Renal pelvis (tissue), 12 donors: ENCODE measurements at places on chromosomes 11 and 22.

GRCh38 chr11:2177076-2177475 is 5.5 kb upstream of the TH start:
- no peak for DNase-seq

- DNase-seq, result peak; percentile 49
Observed at GRCh38 chr11:2930704-2931419, 1.6 kb upstream of the PHLDA2 start.

DNA sequence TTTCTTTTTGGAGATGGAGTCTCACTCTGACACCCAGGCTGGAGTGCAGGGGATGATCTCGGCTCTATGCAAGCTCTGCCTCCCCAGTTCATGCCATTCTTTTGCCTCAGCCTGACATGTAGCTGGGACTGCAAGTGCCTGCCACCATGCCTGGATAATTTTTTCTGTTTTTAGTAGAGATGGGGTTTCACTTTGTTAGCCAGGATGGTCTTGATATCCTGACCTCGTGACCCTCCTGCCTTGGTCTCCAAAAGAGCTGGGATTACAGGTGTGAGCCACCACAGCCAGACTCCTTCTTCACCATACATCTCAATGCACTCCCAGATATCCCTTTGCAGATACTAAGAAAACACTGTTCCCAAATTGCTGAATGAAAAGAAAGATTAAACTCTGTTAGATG is 224.3 kb downstream of the OR4A5 start:
- no peak for DNase-seq

- no peak for DNase-seq
Observed at GRCh38 chr11:17529844-17530185, 14.4 kb downstream of the USH1C start.

GRCh38 chr22:42313804-42314581 is 43.5 kb upstream of the TCF20 start:
- DNase-seq, result no peak

- no peak for DNase-seq
Observed at GRCh38 chr22:42967933-42968332, 47.0 kb downstream of the PACSIN2 start.

GRCh38 chr11:32385998-32386397 is 49.3 kb downstream of the WT1 start:
- no peak for DNase-seq

DNA sequence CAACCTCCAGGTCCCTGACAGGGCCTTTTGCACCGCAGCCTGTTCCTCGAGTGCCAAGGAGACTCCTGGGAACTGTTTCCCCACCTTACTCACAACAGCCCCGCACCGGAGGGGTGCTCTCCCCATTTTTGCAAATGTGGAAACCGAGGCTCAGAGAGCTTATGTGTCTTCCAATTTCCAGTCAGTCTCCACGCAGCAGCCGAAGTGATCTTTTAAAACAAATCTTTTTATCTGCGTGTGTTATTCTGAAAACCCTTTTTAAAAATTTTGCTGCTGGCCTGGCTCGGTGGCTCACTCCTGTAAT is 409 bp upstream of the TMEM134 start:
- no peak for DNase-seq

- DNase-seq, result peak; percentile 64
Observed at GRCh38 chr11:35192347-35192746, 53.4 kb downstream of the CD44 start.

DNA sequence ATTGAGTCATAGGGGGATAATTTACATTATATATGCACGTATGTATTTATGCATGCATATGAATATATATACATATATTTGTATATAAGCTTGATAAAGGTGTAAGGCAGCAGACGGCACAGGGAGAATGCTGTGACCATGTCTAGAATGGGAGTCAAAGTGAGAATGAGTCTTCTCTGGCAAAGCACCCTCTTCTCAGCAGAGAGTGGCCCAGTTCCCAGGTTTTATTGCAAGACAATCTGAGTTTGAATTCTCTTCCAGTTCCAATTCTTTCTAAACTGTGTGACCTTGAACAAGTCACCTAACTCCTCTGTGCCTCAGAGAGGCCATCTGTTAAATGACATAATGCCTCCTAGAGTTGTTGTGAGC is 13.8 kb downstream of the EHF start:
- DNase-seq, result no peak

DNA sequence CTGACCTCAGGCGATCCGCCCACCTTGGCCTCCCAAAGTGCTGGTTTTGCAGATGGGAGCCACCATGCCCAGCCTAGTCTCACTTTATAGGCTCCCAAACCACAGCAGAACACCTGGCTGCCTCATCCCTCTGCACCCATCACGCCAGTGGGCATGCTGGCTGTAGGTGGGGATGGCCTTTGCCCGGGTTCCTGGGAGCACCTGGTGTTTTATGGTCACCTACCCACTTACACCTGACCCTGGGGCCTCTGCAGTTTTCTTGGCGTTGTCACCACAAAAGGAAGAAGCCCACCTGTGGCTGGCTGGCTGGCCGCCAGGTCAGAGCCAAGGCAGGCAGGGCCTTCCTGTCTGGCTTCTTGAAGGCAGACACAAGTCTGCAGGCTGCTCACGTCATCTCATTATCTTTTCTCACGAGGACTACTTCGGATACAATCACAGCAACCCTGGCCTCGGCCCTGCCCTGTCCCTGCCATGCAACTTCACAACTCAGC is 8.2 kb downstream of the RRP7A start:
- DNase-seq, result no peak

- DNase-seq, result no peak
Observed at GRCh38 chr11:16512899-16513241, 156.5 kb upstream of the SOX6 start.

DNA sequence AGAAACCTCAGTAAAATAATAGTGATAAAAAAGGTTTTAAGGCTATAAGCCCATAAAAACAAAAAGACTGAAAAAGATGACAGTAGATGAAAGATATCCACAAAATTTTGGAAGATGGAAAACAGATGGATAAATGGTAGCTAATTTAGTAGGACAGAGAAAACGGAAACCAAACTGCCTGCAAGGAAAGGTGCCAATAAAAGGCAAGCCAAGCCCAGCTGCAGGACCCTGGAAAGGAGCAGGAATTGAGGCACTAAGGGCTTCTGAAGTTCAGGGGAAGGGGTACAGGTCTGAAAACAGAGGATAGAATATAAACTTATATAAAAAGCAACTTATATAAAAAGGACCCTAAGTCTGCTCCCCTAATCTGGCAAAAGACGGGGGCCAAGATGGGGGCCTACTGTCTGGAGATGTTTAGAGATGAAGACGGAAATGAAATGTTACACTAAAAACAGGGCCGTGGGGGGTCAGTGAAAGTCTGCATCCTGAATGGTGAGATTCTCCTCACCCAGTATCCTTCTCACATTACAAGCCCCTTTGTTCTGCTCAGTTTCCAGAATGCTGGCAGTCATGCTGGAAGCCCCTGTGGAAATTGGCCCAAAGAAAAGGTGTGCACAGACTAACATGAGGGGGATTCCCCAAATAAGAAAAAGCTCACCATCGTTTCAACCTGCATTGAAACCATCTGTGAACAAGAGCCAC is 269.3 kb upstream of the PITPNB start:
- no peak for DNase-seq

GRCh38 chr11:83259559-83259958 is 26.6 kb downstream of the CCDC90B start:
- DNase-seq, result no peak

DNA sequence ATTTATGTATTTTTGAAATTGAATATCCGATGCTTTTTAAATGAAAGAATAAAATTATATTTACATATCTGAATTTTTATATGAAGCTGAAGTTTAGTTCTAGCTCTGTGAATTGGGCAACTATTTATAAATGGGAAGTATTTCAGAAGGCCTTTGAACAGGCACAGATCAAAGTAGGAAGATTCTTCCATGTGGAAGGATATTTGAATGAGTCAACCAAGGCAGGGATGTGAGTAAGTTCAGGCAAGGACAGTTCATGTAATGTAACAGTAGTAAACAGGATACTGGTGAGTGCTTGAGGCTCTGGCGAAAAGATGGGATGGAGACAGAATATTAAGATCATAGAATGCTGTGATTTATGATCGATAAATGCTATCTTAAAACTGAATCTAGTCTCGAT is 417.8 kb upstream of the CCDC179 start:
- no peak for DNase-seq

DNA sequence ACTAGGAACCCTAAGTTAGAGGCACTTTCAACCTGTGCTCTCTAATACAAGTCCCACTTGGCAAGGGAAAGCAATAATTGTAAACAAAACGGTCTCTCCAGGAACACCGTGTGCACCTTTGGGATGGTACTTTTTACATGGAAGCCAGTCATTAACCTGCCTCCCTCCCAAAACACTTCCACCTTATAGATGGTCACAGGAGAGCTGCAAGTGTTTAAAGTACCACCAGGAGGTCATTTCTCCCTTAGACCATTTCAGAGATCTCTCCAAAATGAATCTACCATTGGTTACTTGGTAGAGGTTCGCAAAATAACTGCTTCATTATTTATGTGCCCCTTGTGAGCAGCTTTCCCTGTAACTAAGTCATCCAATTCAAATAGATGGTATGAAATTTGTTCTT is 375.3 kb downstream of the DYNC2H1 start:
- DNase-seq, result no peak

- no peak for DNase-seq
Observed at GRCh38 chr11:45494738-45495137, 170.7 kb downstream of the CHST1 start.

GRCh38 chr22:49747716-49748115 is 80.0 kb downstream of the BRD1 start:
- no peak for DNase-seq

GRCh38 chr11:13595166-13595565 is 73.3 kb upstream of the FAR1 start:
- DNase-seq, result no peak

- DNase-seq, result no peak
Observed at GRCh38 chr11:118447423-118447822, 11.1 kb downstream of the KMT2A start.

DNA sequence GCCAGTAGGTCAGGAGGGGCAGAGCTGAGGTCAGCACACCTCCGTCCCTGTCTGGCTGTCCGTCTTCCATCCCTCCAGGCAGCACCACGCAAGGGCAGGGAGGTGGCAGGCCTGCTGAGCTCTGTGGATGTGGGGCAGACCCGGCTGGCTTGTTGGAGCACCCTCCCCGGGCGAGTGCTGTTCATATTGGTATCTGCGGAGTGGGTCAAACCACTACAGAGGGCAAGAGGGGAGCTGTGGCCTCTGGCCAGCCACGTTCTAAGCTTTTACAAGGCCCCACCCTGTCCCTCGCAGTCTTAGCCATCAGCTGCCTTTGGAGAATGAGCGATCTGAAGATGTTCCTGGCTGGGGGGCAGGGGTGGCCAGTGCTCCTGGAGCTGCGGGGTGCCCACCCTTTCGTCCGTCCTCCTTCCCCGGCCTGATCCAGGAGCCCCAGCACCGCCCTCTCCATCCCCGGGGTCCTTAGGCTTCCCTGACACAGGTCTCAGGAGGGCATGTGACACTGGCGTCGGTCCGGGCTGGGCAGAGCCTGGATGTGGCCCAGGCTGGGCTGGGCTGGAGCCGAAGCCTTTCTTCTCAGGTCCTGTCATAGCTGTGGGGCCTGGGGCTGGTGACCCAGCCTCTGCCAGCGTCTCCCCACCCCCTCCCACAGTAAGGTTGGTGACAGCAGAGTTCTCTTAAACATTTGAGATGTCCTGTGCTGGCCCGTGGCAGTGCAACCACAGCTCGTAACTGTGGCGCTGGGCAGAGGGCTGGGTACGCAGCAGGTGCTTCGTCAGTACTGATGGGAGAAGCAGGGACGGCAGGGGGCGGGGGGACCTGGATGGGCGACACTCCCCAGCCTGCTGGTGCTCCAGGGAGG is 31.7 kb upstream of the GRAMD4 start:
- DNase-seq, result no peak

- DNase-seq, result no peak
Observed at GRCh38 chr22:25081409-25081824, 118.2 kb upstream of the CRYBB3 start.

- no peak for DNase-seq
Observed at GRCh38 chr11:84720706-84721402, 906.3 kb downstream of the DLG2 start.

DNA sequence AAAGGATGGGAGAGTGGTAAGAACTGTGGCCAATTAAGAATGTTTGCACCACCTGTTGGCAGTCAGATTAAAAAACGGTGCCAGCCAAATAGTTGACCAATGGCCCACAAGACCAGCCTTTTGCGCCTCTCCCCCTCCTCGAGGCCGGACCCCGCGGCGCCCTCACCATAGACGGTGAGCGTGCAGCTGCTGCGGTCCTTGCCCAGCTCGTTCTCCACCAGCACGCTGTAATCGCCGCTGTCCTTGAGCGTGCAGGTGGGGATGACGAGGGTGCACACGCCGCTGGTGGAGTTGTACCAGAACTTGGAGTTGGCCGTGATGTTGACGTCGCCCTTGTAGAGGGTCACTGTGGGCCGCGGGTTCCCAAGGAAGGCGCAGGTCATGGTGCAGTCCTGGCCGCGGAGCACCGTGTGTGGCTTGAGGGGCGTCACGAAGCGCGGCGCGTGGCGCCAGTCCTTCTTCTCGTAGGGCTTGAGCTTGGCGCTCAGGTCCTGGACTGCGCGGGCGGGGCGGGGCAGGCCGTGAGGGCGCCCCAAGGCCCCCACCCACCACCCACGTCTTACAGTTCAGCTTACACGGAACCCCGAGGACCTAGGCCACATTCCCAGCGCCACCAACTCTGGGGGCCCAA is 7.2 kb downstream of the TMEM86A start:
- no peak for DNase-seq

- DNase-seq, result no peak
Observed at GRCh38 chr11:39960206-39960605, 1499.2 kb downstream of the LRRC4C start.

DNA sequence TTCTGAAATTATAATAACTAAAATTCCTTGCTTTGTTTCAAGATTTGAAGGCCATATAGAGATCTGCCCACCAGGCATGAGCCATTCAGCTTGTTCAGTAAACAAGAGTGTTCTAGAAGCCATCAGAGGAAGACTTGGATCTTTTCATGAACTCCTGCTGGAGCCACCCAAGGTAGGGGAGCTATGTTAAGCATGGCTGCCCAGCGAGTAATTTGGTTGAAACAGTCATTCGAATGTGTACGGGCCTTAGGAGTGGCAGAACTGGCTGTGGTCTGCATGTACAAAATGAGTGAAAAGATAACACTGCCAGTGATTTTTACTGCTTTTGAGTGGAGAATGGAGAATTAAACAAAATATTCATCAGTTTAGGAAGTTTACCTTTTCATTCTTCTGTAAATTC is 103.7 kb downstream of the PPP6R3 start:
- DNase-seq, result peak; percentile 0

DNA sequence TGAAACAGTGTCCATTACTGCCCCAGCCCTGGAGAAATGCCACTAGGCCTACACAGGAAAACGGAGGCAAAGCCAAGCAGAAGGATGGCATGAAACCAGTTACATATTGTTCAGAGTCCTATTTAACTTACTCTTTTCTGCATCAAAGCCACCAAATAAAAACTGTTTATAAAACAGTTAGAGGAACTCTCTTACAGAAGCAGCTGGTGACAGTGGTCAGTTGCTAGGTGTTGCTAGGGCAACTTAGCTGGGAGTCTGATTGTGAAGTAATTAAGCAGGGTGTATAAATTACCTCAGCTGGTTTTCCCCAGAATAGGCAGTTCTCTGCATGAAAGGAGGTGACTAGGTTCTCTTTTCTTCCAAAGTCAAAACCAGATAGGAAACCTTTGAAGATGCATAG is 115.6 kb upstream of the ZBED5 start:
- peak; percentile 74 for DNase-seq
